CD4-positive, alpha-beta T cell treated with Interleukin-1 beta for 1 hour (primary cell): ENCODE measurements at places on chromosomes 1 and 21.

DNA sequence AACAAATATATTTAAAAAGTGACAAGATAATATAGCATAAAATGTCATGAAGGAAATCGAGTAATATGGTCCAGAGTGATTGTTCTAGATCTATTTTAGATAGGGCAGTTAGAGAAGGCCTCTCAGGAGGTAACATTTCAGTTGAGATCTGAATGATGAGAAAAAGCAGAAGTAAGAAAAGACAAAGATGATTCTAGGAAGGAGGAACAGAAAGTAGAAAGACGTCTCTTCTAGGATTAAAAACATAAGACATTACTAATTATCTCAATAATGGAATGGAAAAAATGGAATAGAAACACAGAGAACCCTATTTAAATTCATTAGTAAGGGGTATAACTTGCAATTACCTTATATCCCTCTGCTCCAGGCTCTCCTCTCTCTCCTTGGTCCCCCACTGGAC lies 130.0 kb upstream of the ZNHIT6 start:
- DNase-seq = no peak

DNA sequence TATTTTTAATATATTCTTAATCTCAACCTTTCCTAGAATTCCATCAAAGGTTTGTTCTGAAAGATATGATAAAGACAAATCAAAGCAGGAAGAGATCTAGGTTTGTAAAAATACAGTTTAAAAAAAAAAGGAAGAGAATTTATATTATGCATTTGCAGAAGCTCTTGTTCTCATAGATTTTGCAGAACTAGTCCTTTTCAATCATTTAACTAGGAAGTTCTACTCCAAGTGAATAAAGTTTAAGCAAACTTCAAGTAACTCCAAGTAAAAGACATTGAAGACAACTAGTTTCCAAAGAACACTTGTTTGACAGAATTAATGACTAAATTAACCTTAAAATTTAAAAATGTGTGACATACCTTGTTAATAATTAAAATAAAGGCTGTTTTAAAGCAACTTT lies 55.9 kb downstream of the HNRNPR start:
- DNase-seq = no peak

DNA sequence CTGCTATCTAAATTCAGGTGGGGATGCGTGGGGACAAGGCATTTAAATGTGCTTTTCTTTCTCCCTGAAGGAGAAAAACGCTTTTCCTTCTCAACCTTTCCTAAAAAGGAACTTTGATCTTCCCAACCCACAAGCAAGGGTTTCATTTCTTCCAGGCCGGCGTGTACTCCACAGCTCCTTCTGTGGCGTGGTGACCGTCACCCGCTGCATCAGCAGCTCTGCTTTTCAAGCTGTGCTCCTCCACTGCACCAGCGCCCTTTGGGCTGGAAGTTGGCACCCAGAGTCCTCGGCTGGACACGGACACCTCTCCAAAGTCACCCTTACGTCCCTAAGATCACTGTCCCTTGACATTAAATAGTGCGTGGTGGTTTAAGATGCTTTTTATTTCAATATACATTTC lies 54.3 kb downstream of the PEX14 start:
- DNase-seq = no peak

- DNase-seq = no peak
Measured at GRCh38 chr1:210754878-210755665, 378.9 kb downstream of the KCNH1 start.

GRCh38 chr1:87728169-87728568 lies 399.5 kb downstream of the LMO4 start:
- no peak for DNase-seq

- DNase-seq = no peak
Measured at GRCh38 chr1:151520359-151520758, 9.2 kb downstream of the CGN start.

GRCh38 chr1:117537291-117537920 lies 68.4 kb upstream of the TENT5C start:
- no peak for DNase-seq

DNA sequence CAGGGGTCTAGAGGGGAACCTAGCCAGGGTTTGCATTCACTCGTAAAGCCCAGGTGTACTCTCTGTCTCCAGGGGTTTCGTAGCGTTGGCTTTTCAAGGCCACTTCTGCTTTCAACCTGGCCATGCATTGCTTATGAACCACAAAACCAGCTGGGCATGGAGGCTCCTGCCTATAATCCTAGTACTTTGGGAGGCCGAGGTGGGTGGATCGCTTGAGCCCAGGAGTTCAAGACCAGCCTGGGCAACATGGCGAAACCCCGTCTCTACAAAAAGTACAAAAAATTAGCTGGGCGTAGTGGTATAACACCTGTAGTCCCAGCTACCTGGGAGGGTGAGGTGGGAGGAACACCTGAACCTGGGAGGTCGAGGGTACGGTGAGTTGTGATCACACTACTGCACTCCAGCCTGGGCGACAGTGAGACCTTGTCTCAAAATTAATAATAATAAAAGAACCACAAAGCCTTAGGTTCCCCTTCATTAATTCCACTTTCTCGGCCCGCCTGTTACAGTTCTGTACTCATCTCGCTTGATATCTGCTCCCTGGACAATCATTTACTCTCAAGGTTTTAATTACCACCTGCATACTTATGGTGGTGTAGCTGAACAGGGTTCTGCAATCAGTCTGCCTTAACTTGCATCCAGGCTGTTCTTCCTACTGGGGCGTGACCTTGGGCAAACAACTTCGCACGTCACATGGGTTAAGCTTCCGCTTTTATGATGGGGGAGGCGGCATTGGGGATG lies 6.1 kb downstream of the SLC16A4 start:
- DNase-seq = no peak

DNA sequence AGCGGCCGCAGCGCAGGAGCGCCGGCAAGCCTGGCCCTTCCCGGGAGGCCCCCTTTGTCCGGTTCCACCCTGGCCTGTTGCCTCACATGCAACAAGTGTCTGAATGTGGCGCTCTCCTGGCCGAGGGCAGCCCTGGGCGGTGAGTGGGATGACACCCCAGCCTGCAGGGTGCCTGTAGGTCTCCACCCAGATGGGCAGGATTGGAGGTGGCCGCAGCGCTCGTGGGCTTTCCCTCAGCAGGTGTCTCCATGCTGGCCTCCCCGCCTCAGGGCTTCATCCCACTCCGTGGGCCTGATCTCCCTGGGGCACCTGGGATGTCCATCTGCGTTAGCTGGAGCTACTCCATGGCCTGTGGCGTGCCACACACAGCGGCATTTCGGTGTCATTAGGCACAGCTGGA lies 1.5 kb downstream of the MIB2 start:
- no peak for DNase-seq
